ENCODE measurements at places on chromosomes 4 and X.

DNA sequence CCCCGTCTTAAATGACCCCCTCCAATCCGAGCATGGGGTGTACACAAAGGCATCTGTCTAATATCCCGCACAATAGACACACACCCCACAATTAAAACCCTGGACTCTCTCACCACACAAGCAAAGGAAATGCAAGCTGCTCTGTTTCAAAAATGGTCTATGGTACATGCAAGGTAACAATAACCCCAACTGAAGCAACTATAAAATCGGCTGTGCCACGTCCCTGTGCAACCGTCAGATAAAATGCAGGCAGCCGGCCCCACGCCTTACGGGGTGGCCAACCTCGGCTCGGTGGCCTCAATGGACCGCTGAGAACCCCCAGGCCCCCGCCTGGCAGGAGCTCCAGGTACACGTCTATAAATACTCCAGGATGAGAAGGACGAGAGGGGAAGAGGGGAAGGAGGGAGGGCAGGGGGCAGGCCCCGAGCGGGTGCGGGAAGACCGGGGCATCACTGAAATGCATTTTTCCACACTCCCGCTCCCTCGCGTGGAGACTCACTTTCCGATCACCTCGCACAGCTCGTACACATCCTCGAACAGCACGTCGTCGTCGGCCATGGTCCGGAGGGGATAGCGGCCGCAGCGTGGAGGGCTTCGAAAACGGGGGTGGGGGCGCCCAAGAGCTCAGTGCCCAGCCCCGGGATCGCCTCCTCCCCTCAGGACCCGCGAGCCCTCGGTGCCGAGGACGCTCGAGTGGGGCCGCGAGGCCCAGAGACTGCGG is 763 bp downstream of the CASK start:
- peak; percentile 50 for DNase-seq

- DNase-seq: no peak
Measured at GRCh38 chr4:189912170-189912569, 28.5 kb upstream of the FRG1 start.

DNA sequence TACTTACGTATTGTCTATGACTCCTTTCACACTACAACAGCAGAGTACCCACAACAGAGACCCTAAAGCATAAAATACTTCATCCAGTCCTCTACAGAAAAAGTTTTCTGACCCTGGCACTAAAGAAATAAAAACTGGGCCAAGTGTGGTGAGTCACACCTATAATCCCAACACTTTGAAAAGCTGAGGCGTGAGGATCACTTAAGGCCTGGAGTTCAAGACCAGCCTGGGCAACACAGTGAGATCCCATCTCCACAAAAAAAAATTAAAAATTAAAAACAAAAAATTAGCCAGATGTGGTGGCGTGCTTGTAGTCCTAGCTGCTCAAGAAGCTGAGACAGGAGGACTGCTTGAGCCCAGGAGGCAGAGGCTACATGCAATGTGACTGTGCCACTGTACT is 66.9 kb downstream of the WDFY3 start:
- no peak for DNase-seq

DNA sequence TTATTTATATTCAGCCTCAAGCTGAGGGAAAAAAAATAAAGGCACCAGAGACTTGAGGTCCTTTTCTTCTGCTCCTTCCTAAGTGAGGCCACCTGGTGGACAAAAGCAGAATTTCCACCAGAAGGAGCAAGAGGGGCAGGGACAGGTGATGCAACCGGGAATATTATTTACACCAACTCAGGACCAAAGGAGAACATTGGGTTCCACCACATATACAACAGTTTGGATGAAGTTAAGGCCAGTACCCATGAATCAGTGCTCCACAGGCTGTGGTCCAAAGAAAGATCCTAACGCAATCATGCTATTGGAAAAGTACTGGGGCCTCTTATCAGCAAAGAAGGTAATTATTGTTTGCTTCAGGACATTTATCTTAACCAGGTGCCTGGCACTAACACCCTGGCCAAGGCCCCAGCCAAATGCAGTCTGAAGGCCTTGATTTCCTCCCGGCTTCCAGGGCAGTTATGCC is 57.4 kb downstream of the TSC22D3 start:
- peak; percentile 73 for DNase-seq

DNA sequence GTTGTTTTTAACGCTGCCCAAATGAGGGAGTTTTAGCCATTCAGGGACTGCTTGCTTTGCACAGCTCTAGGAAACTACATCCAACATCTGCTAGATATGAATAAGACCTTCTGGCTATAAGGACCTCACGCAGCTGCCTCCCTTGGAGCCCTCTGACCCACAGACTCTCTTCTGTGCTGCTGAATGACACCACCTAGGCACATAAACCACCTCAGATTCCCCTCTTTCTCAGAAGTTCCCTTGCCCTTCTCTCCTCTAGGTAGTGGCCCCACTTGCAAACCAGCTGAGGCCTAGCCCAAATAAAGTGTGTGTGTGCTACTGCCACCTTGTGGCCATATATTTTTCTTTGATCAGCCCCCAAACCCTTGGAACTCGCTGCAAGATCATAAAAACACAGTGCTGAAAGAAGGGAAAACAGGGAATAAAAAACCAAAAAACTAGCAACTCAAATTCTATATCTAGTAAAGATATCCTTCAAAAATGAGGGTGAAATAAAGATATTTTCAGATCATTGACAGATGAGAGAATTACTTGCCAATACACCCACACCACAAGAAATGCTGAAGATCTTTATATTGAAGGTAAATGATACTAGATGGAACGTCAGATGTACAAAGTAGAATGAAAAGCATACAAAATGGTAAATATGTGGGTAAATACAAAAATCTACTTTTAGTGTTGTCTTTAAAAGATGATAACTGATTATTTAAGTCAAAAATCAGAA is 265.9 kb downstream of the ADAMTS3 start:
- DNase-seq: peak; percentile 36

DNA sequence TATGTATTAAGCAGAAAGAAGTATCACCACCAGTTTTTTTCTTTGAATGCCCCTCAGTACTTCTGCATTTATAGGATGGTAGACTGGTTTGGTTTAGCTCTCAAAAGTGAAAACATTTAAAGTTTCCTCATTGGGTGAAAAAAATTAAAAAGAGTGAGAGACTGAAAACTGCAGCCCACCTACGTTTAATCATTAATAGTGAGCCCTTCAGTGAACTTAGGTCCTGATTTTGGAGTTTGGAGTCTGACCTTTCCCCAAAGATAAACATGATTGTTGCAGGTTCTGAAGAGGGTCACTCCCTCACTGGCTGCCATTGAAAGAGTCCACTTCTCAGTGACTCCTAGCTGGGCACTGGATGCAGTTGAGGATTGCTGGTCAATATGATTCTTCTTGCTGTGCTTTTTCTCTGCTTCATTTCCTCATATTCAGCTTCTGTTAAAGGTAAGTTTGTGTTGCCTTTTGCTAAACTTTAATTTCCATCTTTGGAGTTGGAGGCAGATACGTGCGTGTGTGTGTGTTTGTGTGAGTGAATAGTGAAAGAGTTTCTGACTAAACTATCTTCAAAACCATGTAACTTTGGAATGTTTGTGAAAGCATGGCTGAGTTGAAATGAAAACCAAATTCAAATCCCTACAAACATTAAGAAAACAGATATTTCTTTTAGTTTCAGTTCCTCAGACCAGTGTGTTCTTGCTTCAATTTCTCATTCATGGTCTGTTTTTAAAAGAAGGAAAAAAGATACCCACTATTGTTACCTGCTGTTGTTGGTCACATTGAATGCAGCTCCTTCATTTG is at the start of gene MTTP:
Gene MTTP (plus strand): TSS at position 295 of the 795 bp plus-strand sequence. CDS start 86 bp downstream, at position 381.
- DNase-seq: no peak

DNA sequence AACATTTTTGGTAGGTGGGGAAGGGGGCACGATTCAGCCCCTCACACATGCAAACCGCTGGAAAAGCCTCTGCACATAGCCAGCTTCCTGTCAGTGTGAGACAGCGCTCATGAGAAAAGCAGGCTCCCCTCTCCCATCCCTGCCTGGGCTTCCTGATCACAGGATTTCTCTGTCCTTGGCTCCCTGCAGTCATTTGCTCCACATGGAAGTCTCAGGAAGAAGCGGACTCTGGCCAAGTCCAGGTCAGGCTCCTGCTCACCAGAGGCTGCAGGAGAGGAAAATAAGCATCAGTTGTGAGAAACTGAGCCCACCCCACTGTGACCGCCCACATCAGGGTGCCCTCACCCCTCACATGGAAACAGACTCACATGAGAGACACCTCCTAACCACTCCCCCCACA is 664.3 kb upstream of the TENM3 start:
- DNase-seq: no peak

DNA sequence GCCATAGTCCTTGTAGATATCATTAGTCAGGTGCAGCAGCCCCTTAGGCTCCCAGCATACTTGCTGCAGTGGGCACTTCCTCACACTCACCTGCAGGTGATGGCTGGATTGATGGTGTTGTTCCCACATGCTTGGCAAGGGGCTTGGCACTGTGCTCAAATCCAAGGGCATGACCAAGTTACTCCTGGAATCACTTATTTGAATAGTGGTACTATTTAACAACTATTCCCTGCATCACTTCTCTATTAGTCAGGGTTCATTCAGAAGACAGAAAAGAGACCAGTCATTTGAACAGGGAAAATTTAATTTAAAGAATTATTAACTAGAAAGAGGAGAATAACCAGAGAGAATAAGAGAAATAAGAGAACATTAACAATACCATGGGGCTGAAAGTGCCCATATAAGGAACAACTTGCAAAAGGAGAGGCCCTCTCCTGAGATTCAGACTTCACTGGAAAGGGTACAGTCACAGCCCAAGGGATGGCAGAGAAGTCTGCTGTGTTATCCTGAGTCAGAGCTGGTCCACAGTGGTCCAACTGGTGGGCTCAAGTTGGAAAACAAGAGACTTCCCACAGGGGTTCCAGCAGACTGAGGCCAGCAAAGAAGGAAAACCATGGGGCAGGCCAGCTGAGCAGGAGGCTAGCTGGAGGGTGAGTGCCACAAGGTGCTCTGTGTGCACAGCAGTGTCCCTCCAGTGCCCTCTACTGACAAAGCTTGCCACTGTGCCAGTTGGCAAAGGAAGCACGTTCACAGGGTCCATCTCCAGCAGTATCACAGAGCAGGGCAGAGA is 9.8 kb downstream of the SPP1 start:
- DNase-seq: peak; percentile 38

DNA sequence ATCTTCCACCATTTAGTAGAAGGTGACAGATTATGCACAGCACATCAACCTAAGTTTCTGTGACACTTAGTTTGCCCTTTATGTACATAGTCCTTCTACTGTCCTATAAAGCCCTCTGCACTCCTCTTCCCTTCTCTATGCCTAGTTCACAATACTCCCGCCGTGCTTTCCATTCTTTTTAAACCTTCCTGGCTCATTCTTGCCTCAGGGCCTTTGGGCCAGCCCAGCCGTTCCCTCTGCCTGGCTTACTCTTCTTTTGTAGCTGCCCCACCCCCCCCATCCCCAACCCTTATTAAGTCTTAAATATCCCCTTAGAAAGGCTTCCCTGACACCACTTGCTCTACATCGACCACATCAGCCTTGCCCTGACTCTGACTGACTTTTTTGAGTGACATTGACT is 33.0 kb downstream of the SGMS2 start:
- no peak for DNase-seq

- DNase-seq: peak; percentile 47
Measured at GRCh38 chr4:87093443-87094123, 126.8 kb downstream of the KLHL8 start.
